Fibroblast of skin of scalp (primary cell): ENCODE measurements at places on chromosomes 16 and 17.

DNA sequence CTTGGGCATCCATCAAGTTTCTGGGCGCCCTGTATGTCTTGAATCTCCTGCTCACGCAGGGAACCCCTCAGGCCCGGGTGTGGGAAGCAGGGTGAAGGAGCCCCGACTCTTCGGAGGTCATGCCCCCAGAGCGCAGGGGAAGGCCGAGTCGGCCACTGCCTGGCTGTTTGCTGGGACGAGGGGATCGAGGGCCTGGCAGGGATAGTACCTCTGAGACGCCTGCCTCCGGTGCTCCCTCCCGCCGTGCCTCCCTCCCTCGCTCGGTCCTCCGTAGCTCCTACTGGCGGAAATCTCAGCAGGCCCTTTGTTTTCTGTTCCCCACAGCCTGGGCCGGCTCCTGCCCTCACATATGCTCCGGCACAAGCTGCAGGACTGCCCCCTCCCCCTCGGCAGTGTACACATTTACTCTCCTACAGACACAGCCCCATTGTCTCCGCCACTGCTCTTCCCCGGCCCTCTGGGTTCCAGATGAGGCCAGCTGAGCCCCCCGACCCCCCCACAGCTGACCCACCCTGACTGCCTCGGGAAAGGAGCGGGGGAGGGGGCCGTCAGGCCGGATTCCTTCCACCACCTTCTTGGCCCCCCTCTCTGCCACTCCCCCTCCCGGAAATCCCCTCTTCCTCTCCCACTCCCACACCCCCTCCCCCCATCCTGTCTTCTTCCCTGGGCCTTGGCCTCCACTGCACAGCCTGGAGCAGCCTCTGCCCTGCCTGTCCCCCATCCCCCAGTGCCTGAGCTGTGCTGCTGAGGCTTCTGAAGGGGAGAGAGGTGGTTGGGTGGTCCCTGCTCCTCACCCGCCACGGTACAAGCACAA is 1.4 kb downstream of the TRAF4 start:
- peak; percentile 54 for DNase-seq

- DNase-seq: no peak
Measured at GRCh38 chr16:53453928-53454327, 19.7 kb downstream of the RBL2 start.

GRCh38 chr17:2549392-2550211 is 37.9 kb upstream of the METTL16 start:
- peak; percentile 15 for DNase-seq

- no peak for DNase-seq
Measured at GRCh38 chr16:68227850-68228553, 7.9 kb downstream of the ESRP2 start.

GRCh38 chr16:85759631-85760419 is 8.9 kb upstream of the C16orf74 start:
- no peak for DNase-seq

- no peak for DNase-seq
Measured at GRCh38 chr17:66379544-66379943, 77.1 kb downstream of the PRKCA start.

DNA sequence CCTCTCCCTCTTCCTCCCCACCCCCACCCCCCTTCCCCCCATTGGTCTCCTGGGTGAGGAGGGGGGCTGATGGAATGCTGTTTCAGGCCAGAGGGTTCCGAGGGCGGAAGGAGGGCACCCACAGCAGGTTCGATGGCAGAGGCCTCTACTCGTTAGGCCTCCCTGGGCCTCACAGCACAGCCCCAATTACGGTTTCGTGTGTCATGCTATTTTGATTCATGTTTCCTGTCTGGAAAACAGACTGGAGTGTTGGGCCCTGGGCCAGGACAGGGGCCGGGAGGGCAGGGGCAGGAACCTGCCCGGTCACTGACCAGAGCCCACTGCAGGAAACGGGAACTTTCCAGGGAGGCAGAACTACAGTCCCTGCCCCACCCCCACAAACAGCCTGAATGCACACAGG is 138.2 kb downstream of the C16orf95 start:
- DNase-seq: peak; percentile 73

DNA sequence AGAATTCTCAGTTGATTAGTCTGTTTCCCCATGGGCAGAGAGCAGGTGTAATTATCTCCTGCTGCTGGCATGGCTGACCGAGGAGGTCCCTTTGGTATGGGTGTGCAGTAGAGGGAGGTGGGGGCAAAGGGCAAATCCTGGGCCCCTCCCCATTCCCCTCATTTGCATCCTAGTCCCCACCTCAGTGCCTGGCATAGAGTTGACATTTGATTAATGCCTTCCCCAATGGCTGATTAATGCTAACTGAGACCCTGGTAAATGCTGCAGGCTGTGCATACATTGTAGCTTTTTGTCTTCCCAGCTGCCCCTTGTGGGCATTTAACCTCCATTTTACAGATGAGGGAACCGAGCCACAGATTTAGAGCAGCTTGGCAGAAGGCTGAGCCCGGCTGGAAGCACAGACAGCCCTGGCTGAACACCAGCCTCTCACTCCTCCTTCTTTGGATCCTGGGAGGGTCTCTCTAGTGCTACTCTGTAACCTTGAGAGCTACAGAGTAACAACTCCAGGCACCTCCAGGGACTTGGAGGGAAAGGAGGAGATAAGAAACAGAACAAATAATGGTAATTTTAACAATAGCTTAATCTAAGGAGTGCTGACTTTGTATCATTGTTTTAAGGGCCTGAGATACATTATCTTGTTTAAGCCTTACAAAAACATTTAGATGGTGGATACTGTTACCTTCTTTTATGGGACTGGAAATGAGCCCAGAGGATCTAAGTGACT is 5.1 kb downstream of the PLCG2 start:
- no peak for DNase-seq

GRCh38 chr17:21017861-21018260 is 24.9 kb downstream of the USP22 start:
- no peak for DNase-seq

DNA sequence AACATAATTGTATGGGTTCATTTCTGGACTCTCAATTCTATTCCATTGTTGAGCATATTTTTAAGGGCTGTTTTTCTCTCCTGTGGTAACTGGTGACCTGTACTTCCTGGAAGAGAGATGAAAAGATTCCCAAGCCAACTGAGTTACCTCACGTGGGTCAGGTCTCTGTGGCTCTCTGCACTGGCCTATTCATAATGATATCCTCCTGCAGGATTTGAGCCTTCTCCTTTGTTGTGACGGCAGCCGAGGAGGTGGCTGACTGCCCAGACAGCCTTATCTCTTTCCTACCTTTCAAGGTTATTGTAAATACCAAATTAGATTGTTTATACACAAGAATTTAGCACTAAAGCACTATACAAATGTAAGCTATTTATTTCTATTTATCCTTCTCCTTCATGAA is 2.7 kb upstream of the ACE start:
- no peak for DNase-seq

DNA sequence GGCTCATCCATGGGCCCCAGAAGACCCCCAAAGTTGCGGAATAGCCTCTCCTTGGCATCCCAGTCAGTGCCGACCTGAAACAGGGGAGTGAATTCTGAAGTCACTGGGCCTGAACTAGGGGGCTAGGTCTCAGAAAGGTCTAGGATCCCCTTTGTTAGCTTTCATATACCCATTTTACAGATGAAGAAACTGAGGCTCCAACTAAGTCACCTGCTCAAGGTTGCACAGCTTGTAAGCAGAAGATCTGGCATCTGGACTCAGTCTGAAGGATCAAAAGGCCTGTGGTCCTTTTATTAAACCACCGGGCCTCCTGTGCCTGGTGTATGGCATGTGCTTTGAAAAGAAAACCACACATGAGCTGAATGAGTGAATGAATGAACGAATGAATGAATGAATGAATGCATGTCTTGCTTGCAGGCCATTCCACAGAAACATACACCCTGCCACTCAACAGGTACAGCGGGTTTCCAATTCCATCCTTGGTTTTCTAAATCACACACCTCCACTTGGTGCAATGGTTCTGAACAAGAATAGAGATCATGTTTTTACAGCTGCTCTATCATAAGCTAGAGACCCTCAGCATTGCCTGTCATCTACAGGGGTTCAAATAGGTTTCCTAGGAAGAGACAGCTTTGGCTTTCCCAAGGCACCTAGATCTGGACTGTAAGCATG is 352.7 kb downstream of the XYLT1 start:
- DNase-seq: no peak

GRCh38 chr17:46888727-46889126 is 34.2 kb upstream of the GOSR2 start:
- DNase-seq: no peak

GRCh38 chr17:181245-182049 is at the start of gene DOC2B:
TSS of gene DOC2B (minus strand) at chr17:181650. CDS start at chr17:181479, 171 bp downstream.
- peak; percentile 9 for DNase-seq

DNA sequence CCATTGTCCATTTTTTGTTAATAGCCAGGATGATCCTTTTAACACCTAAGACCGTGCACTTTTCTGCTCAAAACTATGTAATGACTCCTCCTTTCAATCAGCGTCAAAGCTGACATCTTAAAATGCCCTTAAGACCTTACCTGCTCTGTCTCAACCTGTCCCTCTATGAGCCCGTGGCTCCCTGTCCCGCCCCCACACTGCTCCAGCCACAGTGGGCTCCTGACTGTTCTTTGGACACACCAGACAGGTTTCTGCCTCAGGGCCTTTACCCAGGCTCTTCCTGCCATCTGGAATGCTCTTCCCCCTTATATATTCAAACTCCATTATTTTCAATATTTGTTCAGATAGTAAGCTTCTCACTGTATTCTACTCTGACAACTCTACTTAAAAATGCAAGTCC is 14.1 kb downstream of the CDRT15 start:
- no peak for DNase-seq

DNA sequence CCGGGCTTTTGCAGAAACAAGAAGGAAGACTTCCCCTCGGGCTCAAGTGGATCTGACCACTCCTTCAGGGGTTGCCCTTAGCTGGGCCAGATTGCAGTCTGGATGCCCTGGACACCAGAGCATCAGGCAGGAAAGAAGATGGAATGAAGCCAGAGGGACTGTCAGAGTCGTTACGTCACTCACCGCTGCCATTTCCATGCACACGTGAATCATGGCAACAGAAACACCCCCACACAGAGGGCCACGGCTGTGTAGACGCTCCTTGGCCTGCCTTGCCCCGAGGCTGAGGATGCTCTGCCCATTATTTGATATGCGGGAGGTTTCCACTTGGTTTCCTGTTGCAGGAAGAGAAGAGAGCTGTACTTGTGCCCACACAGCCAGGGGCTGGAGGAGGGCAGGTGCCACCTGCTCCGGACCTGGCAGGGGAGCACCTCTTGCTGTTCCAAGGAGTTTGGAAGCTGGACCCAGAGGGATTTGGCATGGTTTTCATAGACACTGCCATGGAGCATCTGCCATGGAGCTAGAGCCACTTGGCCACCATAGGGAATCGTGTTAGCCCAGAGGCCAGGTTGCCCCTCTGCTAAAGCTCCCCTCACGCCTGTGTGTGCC is 29.4 kb downstream of the RBFOX3 start:
- no peak for DNase-seq
